SHP77 treated with DMSO at 0.1 percent for 48 hours (cell line): ENCODE measurements at places on chromosomes 13 and 19.

DNA sequence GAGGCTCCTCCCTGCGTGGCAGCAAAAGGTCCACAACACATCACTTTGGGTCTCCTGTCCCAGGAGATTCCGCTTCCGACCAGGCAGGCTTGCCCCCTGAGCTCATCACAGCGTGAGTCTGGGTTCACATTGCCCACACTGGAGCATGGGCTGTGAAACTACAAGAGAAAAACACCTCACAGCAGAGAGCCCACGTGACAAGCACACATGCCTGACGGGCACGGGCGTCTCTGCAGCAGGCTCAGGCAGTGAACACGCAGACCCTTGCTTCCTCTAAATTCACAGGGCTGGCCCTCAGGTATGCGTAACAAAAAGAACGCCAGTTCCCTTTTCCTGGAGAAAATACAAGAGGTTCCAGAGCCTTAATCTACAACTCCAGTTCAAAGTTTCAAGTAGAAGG, 41.9 kb downstream of the RASA3 start:
- no peak for DNase-seq

- DNase-seq, result peak; percentile 66
These were observed 1.5 kb upstream of the ATP5F1D start for GRCh38 chr19:1239796-1240737.

DNA sequence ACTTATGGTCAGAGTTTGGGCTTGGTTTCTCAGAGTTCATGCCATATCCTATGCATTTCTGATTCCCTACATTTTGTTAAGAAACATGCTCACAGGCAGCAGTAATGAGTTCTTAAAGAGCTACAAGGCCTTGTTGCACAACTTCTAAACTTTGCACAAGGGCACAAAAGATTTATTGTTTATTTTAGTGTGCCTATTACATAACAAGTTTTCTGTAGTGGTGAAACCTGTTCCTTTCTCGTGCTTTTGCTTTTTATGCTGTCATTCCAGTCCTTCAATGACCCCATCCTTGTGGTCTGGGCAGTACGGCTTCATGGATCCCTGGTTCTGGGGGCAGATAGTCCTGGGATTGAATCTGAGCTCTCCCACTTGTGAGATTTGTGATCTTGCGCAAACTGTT, 17.8 kb downstream of the ZNF507 start:
- DNase-seq, result no peak

DNA sequence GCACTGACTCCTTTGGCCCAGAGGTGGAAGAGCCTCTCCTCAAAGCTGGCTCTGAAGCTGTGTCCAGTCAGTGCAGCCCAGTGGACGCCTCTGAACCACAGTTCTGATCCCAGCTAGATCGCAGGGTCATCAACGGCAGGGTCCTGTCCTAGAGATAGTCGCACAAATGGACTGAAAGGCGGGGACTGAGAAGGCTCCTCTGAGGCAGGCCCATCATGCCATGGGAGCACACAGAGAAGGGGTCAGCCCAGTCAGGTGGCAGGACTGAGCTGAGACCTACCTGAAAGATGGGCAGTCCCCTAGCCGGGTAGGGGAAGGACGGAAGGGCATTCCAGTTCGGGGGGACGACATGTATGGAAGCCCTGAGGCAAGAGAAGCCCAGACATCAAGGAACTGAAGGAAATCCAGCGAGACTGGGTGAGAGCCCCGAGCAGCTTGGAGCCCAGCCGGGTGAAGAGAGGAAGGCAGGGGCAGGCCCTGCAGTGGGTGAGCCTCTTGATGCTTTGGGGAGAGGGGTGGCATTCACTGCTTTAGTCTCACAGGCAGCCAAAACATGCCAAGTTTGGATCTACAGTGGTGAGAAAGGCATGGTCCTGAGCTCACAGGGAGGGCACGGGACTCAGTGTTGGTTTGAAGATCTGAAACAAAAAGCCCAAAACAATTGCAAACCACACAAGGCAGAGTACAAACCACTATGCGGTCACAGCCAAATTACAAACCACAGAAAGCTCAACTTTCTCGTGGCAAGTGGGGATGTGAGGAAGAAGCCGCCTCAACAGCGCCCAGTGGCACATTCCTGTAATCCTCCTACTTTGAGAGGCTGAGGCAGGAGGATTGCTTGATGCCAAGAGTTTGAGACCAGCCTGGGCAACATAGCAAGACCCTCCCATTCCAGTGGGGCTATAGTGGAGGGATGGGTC, 10.0 kb downstream of the CALM3 start:
- DNase-seq, result no peak

DNA sequence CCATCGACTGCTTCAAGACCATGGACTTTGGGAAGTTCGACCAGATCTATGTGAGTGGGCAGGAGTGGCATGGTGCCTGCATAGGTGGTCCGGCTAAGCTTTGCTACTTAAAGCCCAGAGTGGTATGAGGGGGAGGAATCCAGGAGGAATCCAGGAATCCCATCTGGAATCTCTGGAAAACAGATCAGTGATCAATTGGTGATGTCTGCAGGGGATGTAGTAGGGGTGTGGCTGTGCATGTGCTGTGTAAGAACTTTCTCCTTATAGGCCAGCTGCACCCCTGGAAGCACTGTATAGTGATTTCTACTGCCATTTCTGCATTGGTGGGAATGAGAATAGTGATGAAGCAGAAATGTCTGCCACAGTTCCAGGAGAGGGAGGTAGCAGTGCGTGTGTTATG, 23.6 kb downstream of the PNPLA6 start:
- no peak for DNase-seq

DNA sequence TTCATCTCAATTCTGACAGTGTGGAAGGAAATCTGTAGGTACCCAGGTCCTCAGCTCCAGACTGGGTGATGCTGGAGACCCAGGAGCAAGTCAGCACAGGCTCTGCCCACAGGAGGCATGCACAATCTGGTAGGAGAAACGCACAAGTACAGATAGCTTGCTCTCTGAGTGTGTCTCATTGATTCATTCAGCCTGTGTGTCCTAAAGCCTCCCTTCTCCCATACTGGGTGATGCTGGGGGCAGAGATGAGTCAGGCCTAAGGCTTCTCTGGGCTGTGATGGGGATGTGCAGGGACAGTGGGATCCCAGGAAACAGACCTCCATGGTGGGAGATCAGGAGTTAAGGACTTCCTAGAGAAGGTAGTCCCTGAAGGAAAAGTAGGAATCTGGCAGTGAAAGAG, 6.8 kb downstream of the ZNF526 start:
- DNase-seq, result no peak

DNA sequence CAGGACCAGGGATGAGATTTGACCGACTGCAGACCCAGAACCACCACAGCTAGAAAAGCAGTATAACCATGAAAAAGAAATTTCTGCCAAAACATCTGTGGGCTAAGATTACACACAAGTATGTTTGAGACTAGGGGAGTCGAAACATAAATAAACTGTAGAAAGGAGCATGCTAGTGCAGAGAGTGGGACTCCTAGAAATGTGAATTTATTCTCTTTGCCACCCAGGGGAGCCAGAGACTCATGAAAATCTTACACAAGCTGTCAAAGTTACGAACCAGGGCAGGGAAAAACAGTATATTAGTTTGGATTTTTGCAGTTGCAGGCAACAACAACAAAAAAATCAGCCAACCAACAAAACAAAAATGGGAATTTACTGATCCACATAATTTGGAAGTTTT, 12.3 kb upstream of the HSPH1 start:
- DNase-seq, result no peak

DNA sequence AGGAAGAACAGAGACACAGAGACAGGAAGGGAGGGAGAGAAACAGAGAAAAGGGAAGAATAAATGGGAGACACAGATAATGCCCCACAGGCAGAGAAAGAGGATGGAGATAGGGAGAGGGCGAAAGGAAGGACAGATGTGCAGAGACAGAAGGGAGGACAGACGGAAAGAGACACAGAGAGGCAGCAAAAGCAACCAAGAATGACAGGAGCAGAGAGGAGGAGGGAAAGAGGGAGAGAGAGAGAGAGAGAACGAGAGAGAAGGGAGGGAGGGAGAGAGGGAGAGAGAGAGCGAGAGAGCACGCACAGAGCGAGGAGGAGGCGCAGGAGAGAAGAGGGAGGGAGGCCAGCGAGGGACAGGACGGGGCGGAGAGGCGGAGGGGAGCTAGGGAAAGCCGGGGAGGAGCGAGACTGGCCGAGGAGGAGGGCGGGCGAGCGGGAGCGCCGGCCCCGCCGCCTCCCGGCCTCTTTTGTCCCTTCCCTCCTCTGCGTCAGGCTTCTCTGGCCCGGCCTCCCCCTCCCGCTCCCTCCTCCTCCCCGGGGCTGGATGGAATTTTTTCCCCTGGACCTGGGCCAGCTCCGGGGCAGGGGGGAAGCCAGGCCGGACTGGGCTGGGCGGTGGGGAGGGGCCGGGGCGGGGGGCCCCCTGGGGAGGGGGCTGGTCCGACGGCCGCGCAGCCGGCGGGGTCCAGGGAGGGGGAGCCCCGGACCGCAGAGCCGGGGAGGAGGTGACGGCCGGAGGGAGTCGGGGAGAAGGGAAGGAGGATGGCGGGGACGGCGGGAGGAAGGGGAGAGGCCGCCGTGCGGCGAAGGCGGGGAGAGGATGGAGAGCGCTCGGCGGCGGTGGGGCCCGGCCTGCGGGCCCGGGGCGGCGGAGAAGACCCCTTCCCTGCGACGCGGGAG, 4.2 kb upstream of the SPACA6 start:
- DNase-seq, result peak; percentile 60

DNA sequence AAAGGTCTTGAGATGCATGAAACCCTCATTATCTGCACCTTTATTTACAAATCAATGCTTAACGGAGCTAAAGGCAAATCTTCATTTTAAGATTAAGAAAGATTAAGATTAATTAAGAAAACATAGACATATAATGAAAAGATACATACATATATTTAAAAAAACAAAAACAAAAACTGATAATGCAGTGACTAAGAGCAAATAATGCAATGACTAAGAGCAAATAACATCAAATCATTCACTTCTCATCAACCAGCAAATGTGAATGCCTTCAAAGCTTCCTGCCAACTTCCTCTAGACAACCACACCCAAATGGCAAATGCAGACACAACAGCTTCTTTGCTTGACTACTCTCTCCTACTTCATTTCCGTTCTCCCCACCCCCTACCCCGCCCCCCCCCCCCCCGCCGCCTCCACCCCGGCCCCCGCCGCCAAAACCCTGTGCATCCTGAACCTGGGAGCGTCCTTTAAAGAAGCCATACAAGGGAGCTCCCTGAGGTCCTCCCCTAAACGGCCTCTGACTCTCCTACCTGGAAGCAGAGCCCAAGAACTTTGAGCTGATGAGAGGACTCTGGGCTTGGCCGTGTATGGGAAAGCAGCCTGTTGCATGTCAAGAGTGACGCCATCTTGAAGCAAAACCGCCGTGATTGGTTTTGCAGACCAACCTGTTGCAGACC, 24.5 kb downstream of the TEX101 start:
- DNase-seq, result no peak

- DNase-seq, result no peak
These were observed 136.3 kb upstream of the VSTM2B start for GRCh38 chr19:29389495-29389894.

- no peak for DNase-seq
These were observed 17.9 kb downstream of the DEDD2 start for GRCh38 chr19:42199440-42200115.

DNA sequence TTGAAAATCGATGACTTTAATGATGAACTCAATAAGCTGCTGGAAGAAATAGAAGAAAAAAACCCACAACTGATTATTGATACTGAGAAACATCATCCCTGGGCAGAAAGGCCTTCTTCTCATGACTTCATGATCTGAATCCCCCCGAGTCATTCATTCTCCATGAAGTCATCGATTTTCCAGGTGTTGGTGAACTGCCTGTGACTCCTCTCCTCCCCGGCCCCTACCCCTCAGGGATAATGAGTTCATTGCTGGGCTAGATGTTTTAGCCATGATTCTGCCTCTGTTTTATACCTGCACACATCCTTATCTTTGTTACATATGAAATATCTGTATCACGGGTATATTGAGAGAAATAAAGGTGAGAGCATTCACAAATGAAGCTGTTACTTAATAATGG, 34.6 kb downstream of the NLRP2 start:
- DNase-seq, result no peak

DNA sequence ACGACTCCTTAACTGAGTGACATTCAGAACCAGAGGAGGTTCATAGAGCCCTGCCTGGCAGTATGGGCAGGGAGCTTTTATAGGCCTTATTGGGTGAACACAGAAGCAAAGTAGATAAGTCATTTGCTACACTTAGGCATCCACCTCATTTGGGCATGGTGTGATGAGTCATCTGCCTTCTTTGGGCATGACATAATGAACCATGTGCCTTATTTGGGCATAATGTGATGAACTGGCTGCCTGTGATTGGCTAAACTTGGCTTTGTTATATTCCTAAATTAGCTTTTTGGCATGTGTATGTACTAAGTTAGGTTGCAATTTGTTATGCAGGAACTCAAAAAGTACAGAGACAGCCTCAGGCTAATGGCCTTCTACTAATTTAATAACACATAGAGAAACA, 2210.2 kb upstream of the PCDH20 start:
- DNase-seq, result no peak

GRCh38 chr19:53927739-53928138, 18.7 kb downstream of the CACNG7 start:
- no peak for DNase-seq

DNA sequence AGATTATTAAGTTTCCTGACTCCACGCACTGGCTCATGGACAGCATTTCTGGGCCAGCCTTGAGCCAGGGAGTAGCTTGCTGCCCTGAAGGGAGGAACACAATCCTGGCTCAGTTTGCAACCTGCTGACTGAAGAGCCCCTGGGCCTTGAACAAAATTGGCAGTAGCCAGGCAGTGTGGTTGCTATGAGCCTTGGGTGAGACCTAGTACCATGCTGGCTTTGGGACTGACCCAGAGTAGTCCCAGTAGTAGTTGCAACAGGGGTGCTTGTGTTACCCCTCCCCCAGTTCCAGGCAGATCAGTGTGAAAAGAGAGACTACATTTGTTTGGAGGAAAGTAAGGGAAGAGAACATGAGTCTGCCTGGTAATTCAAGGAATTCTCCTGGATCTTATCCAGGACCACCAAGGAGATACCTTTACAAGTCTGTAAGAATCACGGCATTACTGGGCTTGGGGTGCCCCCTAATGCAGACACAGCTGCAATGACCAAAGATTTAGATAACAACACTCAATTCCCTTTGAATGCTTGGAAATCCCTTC, 22.0 kb downstream of the ITGBL1 start:
- DNase-seq, result no peak
